ENCODE measurements at places on chromosomes 7 and 10.

- DNase-seq = no peak
Observed at GRCh38 chr7:110170841-110171240, 920.1 kb upstream of the LRRN3 start.

DNA sequence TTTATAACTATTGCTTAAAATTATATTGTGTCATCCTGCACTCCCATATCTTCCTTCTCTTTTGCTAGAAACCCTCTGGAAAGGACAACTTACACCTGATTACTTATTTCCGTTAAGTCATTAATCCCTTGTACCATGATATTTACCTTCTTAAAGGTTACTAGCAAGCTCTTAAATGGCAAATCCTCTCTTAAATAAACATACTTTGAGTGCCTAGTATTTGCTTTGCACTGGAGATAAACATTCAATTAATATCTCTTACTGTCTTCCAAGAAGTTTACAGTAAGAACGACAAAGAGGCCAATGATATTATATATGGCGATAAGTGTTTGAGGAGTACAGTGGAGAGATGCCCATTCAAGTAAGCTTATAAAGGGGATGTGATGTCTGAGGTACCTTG, 278.3 kb downstream of the HGF start:
- DNase-seq = no peak

GRCh38 chr7:107889992-107890391, 991 bp upstream of the DLD start:
- no peak for DNase-seq

- DNase-seq = no peak
Observed at GRCh38 chr10:100985336-100985735, 2.0 kb downstream of the MRPL43 start.

DNA sequence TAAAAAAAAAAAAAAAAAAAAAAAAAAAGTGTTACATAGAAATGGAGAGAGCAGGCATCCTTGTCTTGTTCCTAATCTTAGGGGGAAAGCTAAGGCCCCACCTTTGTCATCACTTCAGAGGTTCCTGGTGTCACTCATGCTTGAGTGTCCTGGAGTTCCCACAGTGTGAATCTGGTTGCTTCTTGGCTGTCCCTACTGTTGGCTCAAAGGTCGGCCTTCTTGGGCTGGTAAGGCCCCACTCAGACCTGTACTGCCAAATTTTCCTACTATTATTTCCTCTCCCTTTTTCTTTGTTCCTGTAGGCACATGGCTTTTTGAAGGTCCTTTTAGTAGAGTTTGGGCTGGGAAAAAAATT, 21.5 kb downstream of the OPTN start:
- DNase-seq = no peak

- DNase-seq = no peak
Observed at GRCh38 chr10:89134963-89135362, 72.2 kb downstream of the CH25H start.

- DNase-seq = no peak
Observed at GRCh38 chr7:29854257-29854938, 48.1 kb downstream of the WIPF3 start.

DNA sequence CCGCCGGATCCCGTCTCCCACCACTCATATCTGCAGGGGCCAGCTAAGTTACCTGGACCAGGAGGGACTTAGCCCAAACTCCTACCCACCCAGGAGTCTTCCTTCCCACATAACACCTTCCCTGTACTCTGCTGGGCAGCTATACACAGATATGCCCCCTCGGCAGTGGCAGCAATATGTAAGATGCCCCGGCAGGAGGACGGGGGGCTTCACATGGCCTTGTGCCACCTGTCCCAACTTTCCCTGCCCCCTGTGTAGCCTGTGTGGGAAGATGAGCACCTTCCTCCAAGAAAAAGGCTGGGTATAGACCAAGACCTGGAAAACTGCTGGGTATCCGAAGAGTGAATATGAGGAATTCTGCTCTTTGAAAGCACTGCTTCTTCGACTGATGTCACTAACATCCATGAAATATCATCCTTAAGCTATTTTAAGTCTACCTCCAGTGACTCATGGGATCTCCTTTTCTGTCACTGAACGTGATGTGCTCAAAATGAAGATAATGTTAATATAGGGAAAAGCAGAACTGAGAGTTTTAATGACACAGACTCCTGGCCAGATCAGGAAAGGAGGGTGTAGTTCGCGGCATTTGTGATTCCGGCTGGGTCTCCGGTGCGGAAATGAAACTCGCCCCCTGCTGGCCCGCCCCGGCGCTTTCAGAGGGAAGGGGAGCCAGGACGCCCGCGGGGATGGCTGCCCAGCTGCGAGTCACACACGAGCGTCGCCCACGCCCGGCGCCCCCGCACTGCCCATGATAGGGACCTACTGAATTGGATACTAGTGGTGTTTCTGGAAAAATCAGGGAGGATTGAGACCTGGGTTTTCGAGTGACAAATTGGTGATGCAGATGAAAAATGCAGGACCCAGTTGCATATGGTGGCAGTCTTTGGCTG, 256.9 kb upstream of the NFE2L3 start:
- DNase-seq = no peak

GRCh38 chr7:155568842-155569494, 22.6 kb upstream of the CNPY1 start:
- no peak for DNase-seq

DNA sequence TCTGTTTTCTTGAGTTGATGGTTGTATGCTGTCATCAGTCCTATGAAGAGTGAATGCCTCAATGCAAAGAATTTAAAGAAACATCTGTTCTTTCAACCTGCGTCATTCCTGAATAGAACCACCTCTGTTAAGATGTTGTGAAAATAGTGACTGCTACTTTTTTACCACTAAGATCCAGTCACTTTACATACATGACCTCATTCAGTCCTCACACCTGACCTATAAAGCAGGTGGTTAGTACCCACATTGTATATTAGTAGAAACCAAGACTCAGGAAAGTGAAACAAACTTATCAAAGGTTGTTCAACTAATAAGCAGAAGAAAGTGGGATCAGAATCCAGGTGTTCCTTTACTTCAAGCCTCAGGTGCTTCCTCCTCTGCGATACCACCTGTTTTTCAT, 64.8 kb downstream of the ITGB8 start:
- DNase-seq = no peak

- DNase-seq = no peak
Observed at GRCh38 chr7:75735581-75736350, 3.0 kb downstream of the HIP1 start.

DNA sequence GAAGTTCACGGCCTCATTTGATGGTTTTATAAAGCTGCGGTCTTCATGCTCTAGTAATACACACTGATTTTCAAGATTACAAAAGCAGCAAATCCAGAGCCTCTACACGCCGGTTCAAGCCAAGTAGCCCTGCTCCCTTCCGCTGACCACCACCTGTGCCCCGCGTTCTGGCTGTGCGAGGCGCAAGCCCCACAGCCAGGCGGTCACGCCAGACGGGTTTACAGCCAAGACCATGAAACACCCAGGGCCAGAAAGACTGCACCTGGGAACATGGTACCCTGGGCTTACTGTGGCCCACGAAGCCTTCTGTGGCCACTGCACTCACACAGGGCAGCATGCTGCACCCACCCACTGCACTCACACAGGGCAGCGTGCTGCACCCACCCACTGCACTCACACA, 33.6 kb downstream of the GPER1 start:
- no peak for DNase-seq

- DNase-seq = no peak
Observed at GRCh38 chr10:64977915-64978314, 1456.7 kb downstream of the REEP3 start.

DNA sequence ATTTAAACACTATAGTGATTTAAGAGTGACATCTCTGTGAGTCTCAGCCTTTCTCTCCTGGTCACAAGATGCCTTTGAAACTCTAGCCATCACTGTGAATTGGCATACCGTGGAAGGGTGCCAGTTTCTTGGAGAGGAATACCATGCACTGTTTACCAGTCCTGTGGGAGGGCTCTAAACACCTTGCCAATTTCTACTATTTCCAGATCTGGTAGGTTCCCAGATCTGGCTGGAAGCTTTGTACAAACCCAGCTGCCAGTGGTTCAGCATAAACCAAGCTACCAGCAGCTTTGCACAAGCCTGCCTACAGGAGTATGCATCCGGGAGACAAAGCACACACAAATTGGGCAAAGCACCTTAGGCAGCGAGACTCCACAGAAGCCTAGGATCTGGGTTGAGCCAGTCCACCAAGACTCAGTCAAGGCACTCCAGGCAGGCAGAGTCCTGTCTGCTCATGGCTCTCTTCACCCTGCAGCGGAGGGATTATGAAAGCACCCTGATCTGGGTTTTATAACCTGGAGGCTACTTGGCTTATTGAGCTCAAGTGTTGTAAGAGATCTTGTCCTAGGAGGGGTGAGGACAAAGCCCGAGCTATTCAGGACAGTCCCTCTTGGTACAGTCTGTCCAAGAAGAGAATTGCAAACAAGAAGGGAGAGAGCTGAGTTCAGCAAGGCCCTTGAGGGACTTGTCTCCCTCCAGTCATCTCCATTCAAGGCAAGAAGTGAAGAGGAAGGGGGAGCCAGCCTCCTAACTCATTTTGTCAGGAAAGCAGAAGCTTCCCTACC, 23.6 kb downstream of the MCM10 start:
- DNase-seq = no peak

DNA sequence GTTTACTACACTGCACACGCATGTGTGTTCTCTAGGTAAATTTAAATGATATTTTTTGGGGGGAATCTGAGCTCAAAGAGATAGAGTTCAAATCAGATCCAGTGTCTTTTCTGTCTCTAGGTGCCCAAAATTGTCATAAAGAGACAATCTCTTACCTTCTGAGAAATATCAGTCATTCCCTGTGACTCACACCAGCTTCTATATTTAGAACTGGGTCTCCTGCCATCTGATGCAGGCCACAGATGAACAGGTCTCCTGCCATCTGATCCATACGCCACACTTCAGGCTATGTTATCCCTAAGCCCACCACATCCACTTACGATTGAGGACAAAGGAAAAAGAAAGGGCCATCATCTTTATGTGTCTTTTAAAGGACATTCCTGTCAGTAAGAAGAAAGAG, 136.3 kb upstream of the LAMB4 start:
- no peak for DNase-seq

DNA sequence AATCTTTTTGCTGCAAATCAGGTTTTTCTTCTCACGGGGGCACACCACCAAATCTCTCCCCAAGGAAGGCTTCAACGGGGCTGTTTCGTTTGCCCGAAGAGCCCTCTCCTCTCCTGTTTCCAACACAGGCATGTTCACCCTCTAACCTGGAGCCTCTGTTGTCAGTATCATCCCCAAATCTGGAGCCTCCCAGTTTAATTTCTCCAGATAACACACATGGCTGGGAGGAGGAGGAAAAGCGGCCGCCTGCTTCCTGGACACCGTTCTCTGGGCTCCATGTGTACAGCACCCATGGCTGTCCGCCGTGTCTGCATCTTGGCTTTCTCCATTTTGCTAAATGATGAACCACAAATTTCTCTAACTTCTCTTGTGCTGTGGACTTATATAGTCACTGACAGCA, 214.5 kb downstream of the DIP2C start:
- no peak for DNase-seq

- DNase-seq = peak; percentile 78
Observed at GRCh38 chr10:5889624-5890451, at the start of the genes ANKRD16 and FBH1. Gene ANKRD16, minus strand, starts transcription at chr10:5889893. Its CDS starts 539 bp downstream, at chr10:5889354. Gene FBH1, plus strand, starts transcription at chr10:5890243. Its CDS starts 103 bp downstream, at chr10:5890346.

GRCh38 chr7:114711241-114711640, 210.7 kb upstream of the MDFIC start:
- DNase-seq = no peak

GRCh38 chr7:93407239-93407638, 167.3 kb downstream of the CALCR start:
- DNase-seq = no peak

GRCh38 chr10:98224996-98225395, 43.0 kb downstream of the LOXL4 start:
- no peak for DNase-seq

DNA sequence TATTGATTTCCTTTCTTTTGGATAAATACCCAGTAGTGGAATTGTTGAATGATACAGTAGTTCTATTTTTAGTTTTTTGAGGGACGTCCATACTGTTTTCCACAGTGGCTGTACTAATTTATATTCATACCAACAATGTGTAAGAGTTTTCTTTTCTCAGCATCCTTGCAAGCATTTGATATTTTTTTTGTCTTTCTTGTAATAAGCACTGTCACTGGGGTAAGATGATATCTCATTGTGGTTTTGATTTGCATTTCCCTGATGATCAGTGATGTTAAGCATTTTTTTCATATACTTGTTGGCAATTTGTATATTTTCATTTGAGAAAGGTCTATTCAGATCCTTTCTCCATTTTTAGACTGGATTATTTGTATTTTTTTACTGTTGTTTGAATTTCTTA, 308.7 kb downstream of the PTEN start:
- DNase-seq = no peak

GRCh38 chr10:95392681-95393164, 101.9 kb upstream of the PDLIM1 start:
- no peak for DNase-seq

DNA sequence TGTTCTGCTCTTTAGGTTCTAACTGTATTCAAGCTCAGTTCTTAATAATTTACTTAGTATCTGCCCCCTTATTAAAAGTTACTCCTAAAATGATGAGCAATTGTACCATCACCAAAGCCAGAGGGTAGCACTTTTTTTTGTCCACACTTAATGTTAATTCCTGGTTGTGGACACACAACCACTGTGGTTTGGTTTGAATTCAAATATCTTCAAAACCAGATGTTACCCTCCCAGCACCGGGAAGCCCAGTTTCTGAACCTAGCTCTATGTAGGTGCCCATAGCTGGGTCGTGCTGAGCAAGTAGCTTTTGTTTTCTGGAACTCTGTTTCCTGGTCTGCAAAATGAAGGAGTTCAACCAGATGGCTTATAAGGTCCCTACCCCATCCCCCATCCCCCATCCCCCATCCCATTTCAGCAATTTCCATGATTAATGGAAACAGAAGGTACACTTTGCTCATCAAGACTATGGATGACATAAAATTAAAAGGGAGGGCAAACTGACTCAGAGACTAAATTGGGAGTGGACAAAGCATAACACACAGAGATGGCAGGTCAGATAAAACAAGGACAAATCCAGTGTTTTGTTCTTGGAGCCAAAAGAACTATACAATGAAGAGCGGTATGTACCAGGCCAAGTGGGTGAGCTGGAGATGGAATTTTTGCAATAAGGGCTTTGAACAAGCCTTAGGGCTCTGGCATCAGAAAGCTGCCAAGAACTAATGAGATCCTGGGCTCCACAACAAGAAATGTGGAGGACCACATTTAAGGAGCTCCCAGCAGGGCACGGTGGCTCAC, 56.7 kb downstream of the DLG5 start:
- no peak for DNase-seq

DNA sequence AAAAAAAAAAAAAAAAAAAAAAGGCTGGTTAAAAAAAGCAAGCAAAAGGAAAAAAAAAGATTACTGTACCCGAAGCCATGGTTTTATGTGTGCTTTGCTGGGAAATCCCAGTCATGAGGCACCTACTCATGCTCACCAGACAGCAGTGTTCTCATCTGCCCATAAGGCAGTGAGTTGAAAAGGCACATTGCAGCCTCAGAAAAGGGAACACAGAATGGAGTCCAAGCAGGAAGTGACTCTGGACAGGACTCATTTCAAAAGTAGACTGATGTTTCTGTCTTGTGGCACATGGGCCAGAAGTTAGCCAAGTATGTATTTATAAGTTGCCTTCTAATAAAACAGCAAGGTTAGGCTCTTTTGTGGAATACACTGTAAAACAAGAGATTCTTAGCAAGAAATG, 40.2 kb downstream of the PDSS1 start:
- DNase-seq = no peak

- no peak for DNase-seq
Observed at GRCh38 chr7:42471573-42472174, 234.7 kb upstream of the GLI3 start.
